Stimulated activated CD4-positive, alpha-beta T cell treated with anti-CD3 and anti-CD28 coated beads, TNF-alpha, amount 100 ng/mL, for 4 hours (primary cell): ENCODE measurements at places on chromosomes 16 and 17.

- DNase-seq = no peak
These were observed 8.6 kb downstream of the CEP95 start for GRCh38 chr17:64515419-64515818.

GRCh38 chr17:3678095-3678820, 9.6 kb downstream of the EMC6 start:
- DNase-seq = no peak

DNA sequence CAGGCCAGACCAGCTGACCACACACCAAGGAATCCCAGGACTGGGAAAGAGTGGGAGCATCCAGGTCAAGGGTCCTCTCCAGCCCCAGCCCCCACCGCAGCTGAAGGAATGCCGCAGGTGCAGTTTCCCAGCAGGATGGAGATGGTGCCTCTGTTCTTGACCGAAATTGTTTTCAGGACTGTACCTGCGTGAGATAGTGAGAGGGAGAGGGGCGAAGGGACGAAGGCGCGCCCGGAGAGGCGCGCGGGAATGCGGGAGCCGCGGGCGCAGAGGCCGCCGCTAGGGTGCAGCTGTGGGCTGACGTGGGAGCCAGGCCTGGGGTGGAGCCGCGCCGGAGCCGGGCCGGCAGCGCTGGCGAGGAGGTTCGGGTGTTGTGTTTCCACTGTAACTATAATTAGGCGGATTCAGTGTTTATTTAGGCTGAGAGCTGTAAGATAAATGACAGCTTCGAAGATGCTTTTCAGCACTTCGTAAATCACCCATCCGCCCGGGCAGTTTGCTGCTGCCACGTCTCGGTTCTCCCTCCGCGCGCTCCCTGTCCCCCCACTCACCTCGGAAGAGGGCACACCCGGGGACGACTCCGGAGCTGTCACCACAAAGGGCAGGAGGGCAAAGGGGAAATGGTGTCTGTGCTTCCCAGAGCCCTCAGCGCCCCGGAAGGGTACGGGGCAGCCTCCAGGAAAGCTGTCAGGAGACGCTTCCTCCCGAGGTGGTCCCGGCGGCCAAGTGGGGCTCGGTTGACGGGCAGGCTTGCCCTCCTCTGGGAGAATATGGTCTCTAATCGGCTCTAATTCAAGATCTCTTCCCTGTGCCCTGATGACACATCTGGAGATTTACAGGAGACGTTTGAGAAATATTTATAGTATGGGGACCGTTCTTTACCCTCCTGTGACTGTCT, 38.2 kb downstream of the HOXB1 start:
- DNase-seq = peak; percentile 49

GRCh38 chr17:81601525-81602120, 35.3 kb downstream of the NPLOC4 start:
- peak; percentile 9 for DNase-seq

DNA sequence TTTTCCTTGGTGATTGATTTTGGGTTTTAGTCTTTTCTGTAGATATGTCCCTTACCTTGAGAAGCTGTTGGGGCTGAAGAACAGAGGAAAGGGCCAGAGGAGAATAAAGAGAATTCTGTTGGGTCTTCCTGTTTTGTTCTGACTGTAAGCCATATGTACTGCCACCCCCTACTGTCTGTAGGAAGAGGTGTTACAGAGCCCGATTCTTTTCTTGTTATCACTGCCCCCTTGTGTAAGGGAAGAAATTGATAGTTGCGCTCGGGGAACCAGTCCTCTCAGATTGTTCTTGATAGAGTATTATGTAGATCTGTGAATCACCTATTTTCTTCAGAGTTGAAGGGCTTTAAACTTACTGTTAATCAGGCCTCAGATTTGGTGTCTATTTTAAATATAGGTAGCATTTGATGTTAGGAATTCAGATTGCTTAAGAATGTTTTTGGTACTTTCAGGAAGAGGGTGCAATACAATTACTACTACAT, 2.4 kb downstream of the TANC2 start:
- DNase-seq = peak; percentile 42

DNA sequence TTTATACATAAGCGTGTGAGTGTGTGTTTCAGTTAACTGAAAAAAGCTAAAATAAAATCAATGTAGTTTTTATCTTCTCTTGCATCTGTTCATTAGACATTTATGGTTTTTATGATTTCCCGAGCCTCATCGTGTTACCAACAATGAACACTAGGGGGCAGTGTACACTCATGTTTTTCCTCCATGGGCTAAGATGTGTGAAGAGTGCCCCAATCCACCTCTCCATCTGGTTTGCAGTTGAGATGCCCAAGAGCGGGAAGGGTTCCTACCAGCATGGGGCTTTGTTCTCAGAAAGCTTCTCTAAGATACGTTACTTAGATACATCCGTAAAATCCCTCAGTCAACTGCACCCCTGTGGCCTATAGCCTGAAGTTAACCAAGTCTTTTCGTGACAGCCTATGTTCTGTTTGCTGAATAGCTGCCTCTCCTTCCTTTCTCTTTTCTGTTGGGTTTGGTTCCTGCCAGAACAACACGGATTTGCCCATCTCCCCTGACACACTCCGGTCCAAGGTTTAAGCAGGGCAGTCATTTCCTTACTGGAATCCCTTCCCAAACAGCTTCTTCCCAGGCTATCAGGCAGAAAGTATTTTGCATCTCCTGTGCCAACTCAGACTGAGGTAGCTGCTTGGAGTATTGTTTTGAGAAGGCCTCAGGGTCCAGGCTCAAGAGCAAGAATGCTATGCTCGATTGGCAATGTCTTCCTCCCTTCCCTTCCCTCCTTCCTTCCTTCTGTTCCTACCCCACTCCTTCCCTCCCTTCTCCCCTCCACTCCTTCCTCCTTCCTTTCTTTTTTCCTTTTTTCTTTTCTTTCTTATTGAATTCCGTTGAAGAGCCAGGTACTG, 12.9 kb upstream of the ELAC2 start:
- no peak for DNase-seq

DNA sequence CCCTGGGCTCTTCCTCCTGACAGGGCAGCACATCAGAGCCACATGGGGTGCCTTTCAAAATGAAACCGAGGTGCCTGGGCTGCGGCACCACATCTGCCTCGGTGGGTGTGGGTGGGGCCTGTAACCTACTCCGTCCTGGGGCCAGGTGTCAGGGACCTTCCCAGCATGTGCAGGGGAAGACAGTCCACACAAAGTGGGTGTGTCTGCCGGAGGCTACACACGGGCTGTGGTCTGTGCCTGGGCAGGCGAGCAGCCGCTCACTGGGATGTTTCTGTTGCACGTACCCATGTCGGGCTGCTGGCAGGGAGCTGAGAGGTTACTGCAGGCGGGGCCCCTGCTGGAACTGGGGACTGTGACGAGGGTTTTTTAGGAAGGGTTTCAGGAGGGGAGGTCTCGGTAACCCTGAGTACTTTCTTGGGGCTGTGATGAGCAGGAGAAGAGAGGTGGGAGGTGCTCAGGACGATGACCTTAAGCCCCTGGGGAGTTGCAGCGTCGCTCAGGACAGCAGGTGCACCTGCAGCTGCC, 351.2 kb downstream of the SEC14L1 start:
- DNase-seq = no peak

DNA sequence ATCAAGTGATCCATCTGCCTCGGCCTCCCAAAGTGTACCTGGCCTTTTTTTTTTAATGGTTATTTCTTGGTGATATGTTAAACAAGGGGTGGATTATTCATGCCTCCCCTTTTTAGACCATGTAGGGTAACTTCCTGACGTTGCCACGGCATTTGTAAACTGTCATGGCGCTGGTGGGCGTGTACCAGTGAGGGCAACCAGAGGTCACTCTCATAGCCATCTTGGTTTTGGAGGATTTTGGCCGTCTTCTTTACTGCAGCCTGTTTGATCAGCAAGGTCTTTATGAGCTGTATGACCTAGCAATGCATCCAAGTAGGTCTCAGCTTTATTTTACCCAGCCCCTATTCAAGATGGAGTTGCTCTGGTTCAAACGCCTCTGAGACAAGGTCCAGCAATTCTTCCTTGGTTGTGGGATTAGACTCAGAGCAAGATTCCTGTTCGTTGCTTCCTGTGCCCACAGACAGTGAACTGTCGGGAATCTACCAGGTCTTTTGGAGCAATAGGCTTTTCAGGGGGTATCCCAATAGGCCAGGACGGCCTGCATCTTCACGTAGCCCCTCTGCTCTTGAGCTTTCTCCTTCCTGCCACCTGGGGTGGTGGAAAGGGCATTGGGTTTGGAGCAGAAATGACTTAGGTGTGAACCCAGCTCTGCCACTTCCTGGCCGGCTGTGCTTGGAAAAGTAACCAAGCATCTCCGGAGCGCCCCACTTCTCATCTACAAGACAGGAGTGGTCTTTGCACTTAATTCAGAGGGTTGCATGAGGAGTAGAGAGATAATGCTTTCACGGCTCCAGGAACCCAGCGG, 52.9 kb upstream of the SEC14L1 start:
- peak; percentile 9 for DNase-seq

DNA sequence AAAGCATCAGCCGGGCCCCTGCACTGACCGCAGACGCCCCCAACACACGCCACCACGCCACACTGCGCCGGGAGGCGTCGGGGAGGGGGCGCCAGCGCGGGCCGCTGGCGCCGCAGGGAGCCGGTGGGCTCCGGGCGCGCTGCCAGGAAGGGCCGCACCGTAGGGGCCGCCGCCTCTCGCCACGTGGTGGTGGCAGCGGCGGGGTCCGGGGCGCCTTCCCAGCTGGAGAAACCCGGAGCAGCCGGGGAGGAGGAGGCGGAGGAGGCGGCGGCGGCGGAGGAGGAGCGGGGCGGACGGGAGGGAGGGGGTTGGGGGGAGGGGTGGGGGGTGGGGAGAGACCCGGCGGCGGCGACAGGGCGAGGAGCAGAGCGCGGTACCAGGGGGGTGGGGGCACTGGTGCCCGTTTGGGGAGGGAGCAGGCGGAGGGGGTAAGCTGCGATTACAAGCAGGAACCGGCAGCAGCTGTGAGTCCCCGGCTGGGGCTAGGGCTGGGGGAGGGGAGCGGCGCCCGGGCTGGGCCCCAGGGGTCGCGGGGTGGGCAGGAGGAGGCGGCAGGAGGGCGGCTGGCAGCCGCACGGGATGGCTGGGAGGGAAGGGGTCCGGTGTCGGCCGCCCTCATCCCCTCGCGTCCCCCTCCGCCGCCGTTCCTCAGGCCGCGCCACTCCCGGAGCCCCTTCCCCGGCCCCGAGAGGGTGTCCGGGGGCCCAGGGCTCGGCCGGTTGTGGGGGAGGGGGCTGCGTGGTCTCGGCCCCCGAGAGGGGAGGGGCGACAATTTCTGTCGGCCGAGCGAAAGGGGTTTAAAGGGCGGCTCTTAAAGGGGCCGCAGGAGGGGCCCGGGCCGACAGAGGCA, at the start of gene TBKBP1:
TBKBP1 (plus strand) TSS at position 431 of the 850 bp plus-strand sequence. CDS start 1,952 bp downstream, outside the sequence.
- DNase-seq = peak; percentile 61

DNA sequence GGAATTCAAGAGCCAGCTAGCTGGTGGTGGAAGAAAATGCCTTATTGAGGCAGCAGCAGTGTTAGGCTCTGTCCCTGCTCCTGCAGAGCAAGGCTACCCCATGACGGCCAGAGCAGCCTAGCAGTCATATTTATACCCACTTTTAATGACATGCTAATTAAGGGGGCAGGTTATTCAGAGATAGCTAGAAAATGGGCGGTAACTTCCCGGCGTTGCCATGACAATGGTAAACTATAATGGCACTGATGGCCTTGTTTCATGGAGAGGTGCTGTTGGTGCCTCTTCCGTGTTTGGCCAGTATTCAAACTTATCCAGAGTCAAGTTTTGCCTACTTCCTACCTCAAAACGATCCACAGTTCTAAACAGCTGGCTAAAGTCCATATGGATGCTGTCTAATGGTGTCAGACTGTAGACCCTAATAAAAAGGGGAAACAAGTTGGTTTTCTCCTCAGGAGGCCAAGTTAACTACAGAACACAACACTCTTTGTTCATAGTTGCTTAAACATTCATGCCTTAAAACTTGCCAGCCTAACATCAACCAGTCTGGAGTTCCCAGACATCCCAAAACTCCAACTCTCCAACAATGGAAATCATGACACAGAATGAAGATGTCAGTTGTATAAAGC, 3.7 kb upstream of the SCNN1B start:
- DNase-seq = no peak

DNA sequence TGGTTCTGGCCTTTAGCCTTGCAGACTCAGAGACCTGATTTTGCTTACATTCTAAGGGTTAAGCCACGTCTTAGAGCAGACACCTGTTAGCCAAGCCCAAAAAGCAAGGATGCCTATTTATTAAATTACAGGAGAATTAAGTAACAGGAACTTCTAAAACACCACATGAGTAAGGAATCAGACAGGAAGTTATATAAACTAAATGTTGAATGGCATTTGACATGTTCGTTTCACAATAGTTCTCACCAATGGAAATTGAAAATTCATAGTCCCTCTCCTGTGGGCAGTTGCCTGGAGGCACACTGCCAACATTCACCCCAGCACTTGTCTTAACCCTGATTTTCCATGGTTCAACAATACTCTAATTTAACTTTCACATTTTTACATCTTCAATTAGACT, 9.0 kb downstream of the KRTAP9-7 start:
- DNase-seq = no peak

DNA sequence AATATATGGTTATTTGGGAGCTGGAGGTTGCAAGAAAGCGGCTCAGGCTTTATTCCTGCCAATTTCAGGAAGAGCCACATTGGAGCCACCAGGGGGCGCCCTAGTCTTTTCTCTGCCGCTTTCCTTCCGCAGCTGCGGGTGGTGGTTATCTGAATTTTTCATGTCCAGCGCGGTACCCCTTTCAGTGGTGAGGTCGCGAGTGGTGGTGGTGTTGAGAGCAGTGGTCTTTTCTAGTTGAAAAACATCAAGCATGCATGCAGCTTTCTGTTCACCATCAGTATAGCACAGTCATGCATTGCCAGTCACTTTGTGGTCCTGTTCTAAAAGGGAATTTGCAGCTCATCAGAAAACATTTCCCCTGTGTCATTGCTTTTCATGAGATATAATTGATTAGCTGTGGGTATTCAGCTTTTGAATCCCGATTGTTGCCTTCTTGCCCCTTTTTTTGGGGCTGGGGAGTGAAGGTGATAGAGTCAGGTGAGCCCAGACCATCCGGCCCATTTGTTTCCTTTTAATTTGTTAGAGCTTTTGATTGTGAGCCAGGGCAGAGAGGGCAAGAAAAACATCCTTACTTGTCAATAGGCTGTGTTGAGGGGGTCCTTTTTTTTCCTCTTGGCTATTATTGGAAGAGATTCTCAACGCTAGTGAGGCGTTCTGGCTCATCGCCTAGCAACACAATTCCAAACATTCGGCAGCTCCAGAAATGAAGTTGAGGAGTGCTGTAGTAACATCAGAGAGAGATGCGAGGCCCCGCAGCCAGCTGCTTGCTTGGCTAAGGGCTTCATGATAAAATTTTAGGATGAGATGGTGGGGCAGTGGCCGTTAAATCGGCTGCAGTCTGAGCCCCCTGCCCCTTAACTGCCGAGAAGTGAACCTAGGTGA, 119.0 kb downstream of the SNX29 start:
- peak; percentile 17 for DNase-seq

DNA sequence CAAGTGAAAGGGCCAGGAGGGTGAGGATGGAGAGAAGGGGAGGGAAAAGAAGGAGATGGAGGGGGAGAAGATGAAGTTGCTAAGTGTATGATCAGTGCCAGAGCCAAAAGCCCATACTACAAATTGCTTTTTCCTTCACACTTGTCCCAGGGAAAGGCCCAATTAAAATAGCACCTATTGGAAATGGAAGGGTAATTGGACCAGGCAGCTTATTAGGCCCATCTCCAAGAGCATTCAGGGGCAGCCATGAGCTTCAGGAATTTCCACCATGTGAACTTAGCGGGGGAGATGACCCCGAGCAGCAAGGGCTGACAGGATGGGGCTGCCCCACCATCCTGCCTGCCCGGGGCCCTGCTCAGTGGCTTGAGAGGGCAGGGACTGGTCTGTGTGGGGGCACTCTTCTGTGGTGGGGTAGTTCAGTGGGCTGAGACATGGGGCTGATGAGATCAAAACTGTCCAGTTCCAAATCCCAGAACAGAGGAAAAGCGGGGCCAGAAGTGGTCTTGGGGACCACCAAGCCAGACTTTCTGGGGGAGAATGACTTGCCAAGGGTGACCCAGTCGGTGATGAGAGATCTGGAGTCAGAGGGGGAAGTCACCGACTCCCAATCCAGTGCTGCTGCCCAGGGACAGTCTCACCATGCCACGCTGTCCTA, 27.5 kb downstream of the GOSR2 start:
- no peak for DNase-seq
